Activated naive CD8-positive, alpha-beta T cell treated with anti-CD3 and anti-CD28 coated beads, Interleukin-2, amount 10 ng/mL, durations not matched to agents 7 days and 5 days (primary cell): ENCODE measurements at places on chromosomes 2 and 18. TPM values are rescaled to one million over a fixed set of nuclear protein-coding genes. Genes with fewer than 3 reads are reported as not detected.
A peak's percentile ranks its signal among the peaks of the same experiment; 100 is the strongest.

SERPINB11 gene
- total RNA-seq = not detected

SLC4A5 gene
- 3.6 TPM for total RNA-seq

DNA sequence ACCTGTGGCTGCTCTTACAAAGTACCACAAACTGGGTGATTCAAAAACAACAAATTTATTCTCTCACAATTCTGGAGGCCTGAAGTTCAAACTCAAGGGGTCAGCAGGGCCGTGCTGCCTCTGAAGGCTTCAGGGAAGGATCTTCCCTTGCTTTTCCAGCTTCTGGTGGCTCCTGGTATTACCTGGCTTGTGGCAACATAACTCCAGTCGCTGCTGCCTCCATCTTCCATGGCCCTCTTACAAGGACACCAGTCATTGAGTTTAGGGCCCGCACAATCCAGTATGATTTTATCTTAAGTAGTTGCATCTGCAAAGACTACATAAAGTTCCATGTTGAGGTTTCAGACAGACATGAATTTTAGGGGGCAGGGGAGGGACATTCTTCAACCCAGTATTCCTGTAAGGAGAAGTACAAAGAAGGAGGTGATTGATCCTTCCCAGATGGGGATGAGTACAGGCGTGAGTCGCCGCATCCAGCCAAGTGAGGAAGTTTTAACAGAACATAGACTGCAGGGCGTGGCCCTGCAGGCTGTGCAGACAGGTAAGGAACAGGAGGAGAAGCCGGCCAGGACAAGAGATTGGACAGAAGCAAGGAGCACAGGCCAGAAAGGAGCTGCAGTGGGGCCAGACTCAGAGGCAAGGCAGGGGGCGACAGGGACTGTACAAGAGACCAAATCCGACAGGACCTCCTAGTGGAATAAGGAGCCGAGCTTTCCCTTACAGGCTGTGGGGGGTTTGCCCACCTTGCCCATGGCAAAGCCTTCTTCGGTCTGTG is 44.4 kb upstream of the BZW1 start:
- peaks cover 3% of the 10 kb centered on the region for H3K27me3 ChIP-seq
- H3K4me3 ChIP-seq = no peak overlapping the region
- peaks cover 18% of the 10 kb centered on the region for H3K4me1 ChIP-seq
- no peak for DNase-seq
- no peak overlapping the region for H3K27ac ChIP-seq
- peaks cover 1% of the 10 kb centered on the region for H3K36me3 ChIP-seq

GRCh38 chr18:44198612-44199284 is 481.9 kb upstream of the SETBP1 start:
- no peak for DNase-seq
- H3K27ac ChIP-seq = no peak overlapping the region
- no peaks in the 10 kb centered on the region for H3K36me3 ChIP-seq
- H3K4me1 ChIP-seq = no peaks in the 10 kb centered on the region
- H3K4me3 ChIP-seq = no peak overlapping the region

CXCR1 gene
- total RNA-seq = 0.14 TPM

DNA sequence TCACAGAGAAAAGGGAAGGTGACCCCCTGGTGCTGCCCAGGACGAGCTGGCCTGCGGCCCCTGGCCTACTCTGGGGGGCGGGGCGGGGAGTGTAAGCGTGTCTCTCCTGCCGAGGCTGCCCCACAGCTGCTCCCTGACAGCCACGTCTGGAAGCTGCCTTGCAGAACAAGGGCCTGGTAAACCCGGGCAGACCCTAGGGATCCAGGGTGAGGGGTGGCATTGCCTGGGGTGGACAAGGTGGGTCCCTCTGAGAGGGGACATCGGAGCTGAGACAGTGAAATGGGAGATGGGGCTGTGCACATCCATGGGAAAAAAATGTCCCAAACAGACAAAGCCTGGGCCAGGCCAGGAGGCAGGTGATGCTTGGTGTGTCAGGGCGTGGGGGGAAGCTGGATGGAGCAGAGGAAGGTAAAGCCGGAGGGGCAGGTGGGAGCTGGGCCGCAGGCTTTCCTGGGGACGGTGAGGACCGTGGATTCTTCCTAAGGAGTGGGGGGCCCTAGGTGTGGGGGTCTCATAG is 66.0 kb upstream of the HDAC4 start:
- H3K4me1 ChIP-seq = no peaks in the 10 kb centered on the region
- peaks cover 3% of the 10 kb centered on the region for H3K27me3 ChIP-seq
- H3K27ac ChIP-seq = no peak overlapping the region
- no peaks in the 10 kb centered on the region for H3K36me3 ChIP-seq

DNA sequence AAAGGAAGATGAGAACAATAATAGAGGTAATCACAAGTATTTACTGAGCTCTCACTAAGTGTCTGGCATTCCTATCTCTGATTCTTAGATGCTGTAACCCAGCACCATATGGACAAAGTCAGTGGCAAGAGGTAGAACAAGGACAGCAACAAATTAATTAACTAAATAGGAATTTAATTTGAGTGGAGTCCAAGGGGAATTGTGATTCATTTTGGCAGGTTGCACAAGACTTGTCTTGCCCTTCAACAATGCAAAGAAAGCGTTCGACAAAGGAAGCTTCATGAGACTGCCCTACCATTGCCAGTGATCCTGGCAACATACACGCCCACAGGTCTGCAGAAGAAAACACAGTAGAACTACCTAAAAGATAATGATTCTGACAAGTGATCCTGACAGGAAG is 221.6 kb downstream of the RBM43 start:
- no peaks in the 10 kb centered on the region for H3K36me3 ChIP-seq
- H3K4me1 ChIP-seq = no peaks in the 10 kb centered on the region
- no peak overlapping the region for H3K4me3 ChIP-seq
- peaks cover 3% of the 10 kb centered on the region for H3K27me3 ChIP-seq
- H3K27ac ChIP-seq = no peak overlapping the region
- DNase-seq = no peak

DNA sequence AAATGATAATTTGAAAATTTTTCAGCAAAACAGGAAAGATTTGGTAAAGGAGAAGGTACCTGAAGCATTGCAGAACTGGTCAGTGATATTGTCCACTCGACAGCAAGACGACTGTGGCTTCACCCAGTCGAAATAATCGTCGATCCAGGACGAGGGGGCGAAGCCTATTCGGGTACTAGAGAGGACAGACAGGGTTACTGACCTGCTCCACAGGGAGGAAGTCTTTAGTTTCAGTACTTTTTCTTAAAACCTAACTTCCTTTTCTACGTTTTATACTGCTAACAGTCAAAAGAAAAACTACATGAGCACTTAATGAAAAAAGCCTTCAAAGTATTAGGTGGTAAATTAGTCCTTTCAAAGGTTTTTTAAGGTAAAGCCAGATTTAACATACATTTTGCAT is 36.0 kb downstream of the RMC1 start:
- H3K36me3 ChIP-seq = peaks cover 32% of the 10 kb centered on the region
- peaks cover 36% of the 10 kb centered on the region for H3K4me1 ChIP-seq
- H3K27ac ChIP-seq = peak overlapping the region; percentile 66
- no peak for DNase-seq

DNA sequence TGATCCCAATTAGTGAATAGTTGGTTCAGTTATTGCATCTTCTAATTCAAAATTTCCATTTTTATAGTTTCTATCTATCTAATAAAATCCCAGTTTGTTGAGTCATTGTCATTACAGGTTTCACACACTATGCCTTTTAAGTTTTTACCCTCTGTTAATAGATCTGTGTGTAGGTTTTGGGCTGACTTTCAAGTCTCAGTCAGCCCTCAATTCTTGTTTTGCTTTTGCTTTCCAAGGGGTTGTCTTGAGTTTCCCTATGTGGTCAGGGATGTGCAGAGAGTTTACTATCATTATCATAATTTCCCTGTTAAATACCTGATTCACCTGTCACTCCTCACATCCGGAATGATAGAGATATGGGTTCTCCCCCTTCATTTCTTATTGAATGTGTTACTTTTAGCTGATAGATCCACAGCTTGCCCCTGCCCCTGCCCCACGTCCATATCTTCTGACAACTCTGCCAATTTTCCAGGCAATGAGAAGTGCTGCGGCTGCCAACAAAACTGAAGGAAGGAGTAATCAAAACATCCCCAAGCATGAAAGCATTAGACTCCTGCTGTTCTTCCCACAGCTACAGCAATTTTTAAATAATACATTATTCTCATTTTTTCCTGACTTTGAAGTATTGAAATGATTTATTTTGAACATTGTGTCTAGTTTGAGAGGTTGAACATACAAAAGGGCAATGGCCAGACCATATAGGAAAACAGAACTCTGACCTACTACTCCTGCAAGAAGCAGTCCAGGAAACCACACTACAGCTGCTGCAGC is 1064.8 kb downstream of the SUCLG1 start:
- no peaks in the 10 kb centered on the region for H3K36me3 ChIP-seq
- no peak for DNase-seq
- no peaks in the 10 kb centered on the region for H3K4me1 ChIP-seq
- no peak overlapping the region for H3K27ac ChIP-seq
- H3K27me3 ChIP-seq = no peaks in the 10 kb centered on the region
- no peak overlapping the region for H3K4me3 ChIP-seq

AMER3 gene
- not detected for total RNA-seq

- no peak for DNase-seq
- H3K27ac ChIP-seq = no peak overlapping the region
- no peaks in the 10 kb centered on the region for H3K36me3 ChIP-seq
- no peak overlapping the region for H3K4me3 ChIP-seq
- H3K27me3 ChIP-seq = no peaks in the 10 kb centered on the region
Observed at GRCh38 chr2:163800951-163801381, 65.2 kb upstream of the FIGN start.

- no peak overlapping the region for H3K4me3 ChIP-seq
- no peaks in the 10 kb centered on the region for H3K27me3 ChIP-seq
- DNase-seq = no peak
Observed at GRCh38 chr2:54038835-54039234, 68.0 kb upstream of the PSME4 start.

GRCh38 chr18:26005950-26006349 is 84.5 kb downstream of the SS18 start:
- H3K27ac ChIP-seq = no peak overlapping the region
- peaks cover 5% of the 10 kb centered on the region for H3K36me3 ChIP-seq
- DNase-seq = no peak
- no peaks in the 10 kb centered on the region for H3K4me1 ChIP-seq
- no peaks in the 10 kb centered on the region for H3K27me3 ChIP-seq
- no peak overlapping the region for H3K4me3 ChIP-seq

FAHD2B gene
- total RNA-seq = 31.5 TPM
